ENCODE measurements at places on chromosomes 7 and 10.

- DNase-seq, result no peak
These were observed 4.8 kb downstream of the OR2A25 start for GRCh38 chr7:144074374-144074773.

DNA sequence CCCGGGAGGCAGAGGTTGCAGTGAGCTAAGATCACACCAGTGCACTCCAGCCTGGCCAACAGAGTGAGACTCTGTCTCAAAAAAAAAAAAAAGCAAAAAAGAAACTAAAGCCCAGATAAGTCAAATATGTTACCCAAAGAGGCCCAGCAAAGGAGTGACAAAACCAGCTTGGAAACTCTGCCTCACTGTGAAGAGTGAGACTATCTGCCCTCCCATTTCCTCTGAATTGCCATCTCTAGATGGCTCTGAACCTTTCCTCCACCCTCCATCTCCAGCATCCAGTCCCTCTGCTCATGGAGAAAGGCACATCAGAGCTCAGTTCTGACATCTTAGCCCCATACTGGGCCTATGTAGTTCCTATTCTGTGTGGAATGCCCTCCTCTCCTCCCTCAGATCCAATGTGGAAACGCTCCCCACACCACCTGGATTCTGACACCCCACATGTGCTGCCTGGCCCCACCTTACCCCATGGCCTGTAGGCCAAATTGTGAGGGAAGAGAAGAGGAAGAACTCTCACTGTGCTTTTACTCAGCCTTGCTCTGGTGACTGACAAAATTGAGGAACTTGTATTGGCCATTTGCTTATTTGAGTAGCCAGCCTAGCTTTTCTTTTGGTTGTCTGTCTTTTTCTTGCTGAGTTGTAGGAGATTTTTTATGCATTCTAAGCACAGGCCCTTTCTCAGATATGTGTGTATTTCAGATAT is 18.0 kb upstream of the NUDCD3 start:
- peak; percentile 51 for DNase-seq

DNA sequence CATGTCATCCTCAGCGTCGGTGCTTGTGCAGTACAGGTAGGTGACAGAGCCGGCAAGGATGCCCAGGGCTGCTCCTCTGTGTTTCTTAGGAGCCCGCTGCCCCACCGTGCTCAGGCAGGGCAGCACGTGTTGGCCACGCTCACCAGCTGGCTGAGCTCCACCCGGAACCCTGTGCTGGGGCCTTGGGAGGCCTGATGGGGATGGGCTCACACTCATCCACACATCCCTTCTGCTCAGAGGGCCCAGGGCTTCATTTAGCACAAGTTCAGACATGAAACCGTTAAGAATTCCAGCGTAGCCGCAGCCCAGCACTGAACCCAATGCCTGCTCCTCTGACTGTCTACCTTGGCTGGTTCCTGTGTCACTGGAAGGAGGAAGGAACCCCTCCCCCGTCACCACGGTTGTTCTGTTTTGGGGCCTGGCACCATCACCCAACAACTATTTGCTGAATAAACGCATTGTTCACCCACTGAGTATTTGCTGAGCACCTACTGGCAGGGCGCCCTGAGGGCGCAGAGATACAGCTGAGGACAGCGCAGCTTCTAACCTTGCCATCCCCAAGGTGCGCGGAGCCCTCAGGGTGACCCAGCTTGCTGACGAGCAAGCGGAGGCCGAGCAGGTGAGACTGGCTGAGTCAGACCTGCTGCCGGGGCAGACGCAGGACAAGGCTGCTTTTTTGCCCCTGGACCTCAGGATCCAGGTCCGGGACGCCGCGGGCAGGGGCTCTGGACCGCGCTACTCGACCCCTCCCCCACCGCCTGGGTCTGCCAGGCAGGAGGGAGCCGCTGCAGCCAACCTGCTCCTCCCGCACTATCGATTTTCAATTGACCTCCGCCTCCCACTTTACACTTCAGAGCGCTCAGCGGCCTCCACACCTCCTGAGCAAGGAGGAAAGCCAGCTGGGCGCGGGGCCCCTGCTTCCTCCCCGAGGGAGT is 50.6 kb upstream of the RET start:
- no peak for DNase-seq

GRCh38 chr7:152399344-152399743 is 36.5 kb downstream of the KMT2C start:
- DNase-seq, result no peak

GRCh38 chr7:29285861-29286260 is 91.3 kb downstream of the CHN2 start:
- DNase-seq, result no peak

DNA sequence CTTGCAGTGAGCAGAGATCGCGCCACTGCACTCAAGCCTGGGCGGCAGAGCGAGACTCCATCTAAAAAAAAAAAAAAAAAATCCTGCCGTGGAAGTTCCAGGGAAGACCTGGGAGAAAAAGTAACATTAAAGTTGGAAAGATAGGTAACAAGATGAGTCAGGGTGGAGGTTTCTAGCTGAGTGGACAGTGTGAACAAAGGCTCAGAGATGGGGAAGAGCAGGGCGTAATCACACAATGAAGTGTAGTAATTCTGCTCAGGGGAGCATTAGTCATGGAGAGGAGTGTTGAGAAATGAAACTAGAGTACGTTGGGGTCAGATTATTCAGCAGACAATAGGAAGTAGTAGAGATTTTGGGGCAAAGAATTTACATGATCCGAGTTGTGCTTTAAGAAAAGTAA is 21.6 kb upstream of the WASL start:
- DNase-seq, result peak; percentile 88

DNA sequence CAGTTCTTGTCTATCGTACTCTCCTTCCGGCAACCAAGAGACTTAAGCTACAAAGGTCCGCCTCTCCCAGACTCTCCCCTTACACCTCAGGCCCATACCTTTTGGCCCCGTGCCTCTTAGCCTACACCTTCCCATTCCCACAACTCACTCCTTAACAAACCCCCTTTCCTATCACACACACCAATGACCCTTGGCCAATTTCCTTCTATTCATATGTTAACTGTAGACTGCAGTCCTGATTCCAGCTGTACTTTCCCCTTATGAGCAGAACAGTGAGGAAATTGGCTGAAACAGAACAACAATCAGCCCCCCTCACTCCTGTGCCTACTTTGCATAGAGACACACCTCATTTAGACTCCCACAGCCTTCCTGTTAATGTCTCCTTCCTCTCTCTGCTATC is 1.4 kb upstream of the TMEM139 start:
- no peak for DNase-seq

DNA sequence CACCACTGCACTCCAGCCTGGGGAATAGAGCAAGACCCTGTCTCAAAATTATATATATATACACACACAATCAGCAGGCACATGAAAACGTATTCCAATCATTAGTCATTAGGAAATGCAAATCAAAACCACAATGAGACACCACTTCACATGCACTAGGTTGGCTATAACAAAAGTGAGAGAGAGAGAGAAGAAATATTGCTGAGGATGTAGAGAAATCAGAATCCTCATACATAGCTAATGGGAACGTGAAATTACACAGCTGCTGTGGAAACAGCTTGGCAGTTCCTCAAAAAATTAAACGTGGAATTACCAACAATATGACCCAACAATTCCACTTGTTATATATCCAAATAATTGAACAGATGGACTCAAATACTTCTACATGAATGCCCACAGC is 43.3 kb upstream of the CNNM1 start:
- no peak for DNase-seq

DNA sequence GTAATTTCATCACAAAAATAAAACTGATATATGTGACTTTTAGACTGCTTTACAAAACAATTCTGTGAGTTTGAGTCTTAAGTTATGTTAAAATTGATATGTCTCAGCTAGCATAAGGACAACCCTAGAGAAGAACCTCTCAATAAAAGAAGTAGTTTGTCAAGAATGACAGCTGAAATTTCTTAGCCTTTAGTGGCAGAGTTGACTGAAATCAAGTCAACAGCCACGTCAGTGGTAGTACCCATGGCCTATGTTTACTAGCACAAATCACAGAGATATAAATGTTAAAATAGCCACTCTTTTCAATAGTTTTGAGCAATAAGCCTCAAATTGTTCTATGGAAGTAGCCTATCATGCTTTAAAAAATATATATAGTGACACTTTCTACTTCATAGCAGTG is 138.9 kb upstream of the FERD3L start:
- no peak for DNase-seq

GRCh38 chr10:63671317-63671937 is 150.2 kb downstream of the REEP3 start:
- no peak for DNase-seq

DNA sequence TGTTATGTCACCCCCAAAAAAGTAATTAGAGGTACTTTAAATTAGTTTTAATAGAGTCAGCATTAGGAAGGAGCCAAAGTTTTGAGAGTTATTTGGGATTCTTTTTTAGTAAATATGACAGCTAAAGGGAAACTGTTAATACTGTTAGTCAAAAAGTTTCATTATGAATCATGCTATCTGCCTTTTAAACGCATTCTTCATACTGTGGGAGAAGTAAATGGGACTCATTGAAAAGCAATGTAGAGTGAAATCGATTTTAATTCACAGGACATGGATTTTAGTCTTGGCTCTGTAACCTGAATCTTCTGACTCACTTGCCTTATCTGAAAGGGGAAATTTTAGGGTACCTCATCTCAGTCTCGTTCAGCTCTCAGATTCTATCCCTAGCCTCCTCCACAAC is 105.1 kb downstream of the AASS start:
- DNase-seq, result no peak

GRCh38 chr7:99290980-99291607 is 18.5 kb downstream of the MYH16 start:
- no peak for DNase-seq

DNA sequence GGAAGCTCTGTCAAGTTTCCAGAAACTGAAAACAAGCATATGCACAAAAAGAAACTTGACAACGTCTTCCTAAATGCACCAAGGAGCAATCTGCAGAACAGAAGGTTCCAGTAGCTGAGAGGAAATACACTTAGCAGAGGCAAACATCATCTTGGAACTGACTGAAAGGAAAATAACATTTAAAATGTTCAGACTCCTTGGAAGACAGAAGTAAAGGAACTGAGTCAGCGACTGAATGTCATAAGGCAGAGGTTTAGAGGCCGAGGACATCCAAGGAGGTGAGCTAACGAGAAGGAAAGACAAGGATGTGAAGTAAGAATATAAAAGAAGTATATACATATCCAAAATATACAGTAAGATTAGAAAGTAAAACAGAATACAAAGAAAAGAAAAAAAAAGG is 24.1 kb downstream of the SEMA3D start:
- no peak for DNase-seq

GRCh38 chr7:158500651-158501052 is 87.0 kb downstream of the PTPRN2 start:
- no peak for DNase-seq

- DNase-seq, result no peak
These were observed 3.4 kb upstream of the OPN1SW start for GRCh38 chr7:128778946-128779345.

- DNase-seq, result no peak
These were observed 68.1 kb upstream of the ANKRD30A start for GRCh38 chr10:37057261-37057660.

DNA sequence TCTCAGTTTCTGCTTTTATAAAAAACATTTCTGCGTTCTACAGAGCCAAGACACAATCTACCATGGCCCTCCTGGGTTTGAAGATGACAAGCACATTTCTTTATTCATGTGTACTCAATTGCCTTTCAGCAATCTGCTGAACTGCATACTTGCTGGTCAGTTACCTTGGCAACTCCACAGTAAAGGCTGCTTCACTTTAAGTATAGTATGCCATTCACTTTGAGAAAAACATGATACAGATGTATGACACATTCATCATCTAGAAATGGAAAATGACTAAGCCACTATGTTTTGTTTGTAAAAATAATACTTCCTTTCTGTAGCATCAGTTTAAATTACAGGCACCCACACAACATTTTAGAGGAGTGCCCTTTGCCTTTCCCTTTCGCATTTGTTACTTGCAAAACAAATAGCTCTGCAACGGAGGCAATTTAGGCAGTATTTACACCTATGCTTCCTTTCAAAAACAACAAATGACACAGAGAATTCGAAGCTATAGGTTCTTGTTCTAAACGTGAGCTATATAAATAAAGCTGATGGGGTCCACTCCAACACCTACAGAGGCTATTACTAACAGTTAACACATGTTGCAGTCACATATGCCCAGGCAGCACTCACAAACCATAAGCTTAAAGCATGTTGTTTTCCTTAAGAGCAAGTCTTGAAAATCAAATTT is 23.5 kb downstream of the SGCE start:
- no peak for DNase-seq

DNA sequence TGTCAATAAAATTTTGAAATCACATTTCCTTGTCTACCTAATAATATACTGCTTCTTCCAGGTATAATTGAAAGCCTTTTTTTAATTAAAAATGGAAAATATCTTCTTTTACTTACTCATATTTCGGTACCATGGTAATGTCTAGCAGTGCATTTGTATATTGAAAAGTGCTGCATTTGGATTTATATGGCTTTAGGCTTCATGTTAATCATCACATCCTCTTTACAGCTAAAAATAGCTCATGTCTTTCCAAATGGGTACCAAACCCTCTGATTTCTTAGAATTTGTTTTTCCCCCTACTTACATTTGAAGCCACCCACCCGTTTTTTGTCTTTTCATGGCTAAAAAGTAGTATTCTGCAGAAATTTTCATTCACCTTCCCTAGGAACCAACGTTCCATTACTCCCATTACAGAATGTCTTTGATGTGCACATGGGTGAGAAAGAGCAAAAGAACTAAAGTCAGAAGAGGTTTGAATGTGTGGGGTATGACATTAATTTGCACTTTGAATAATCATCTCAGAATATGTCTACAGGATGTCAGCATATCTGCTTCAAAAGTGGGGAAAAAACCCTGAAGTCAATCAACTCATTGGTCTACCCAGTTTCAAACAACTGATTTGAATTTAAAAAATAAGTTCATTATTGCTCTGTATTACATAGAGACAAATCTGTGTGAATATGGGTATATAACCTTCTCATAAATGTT is 935.9 kb downstream of the GATA3 start:
- DNase-seq, result no peak

- no peak for DNase-seq
These were observed 13.8 kb downstream of the SGPL1 start for GRCh38 chr10:70829543-70829942.

GRCh38 chr10:23015021-23015707 is 80.2 kb upstream of the MSRB2 start:
- no peak for DNase-seq

- peak; percentile 95 for DNase-seq
These were observed 85.7 kb downstream of the LRGUK start for GRCh38 chr7:134212576-134213546.

GRCh38 chr7:140983802-140984201 is 30.9 kb downstream of the MRPS33 start:
- peak; percentile 34 for DNase-seq

- DNase-seq, result peak; percentile 19
These were observed 568.5 kb downstream of the CALN1 start for GRCh38 chr7:71843676-71844075.
